Psoas muscle (tissue), 8 donors: ENCODE measurements at places on chromosomes 2 and 18. TPM values are rescaled to one million over a fixed set of nuclear protein-coding genes. Genes with fewer than 3 reads are reported as not detected.
A peak's percentile ranks its signal among the peaks of the same experiment; 100 is the strongest.

- no peak overlapping the region for H3K4me3 ChIP-seq
- H3K36me3 ChIP-seq, result no peaks in the 10 kb centered on the region
Observed at GRCh38 chr2:133411857-133412256, 156.4 kb downstream of the NCKAP5 start.

Gene DOK1
- polyA plus RNA-seq, result 2.0 TPM

DNA sequence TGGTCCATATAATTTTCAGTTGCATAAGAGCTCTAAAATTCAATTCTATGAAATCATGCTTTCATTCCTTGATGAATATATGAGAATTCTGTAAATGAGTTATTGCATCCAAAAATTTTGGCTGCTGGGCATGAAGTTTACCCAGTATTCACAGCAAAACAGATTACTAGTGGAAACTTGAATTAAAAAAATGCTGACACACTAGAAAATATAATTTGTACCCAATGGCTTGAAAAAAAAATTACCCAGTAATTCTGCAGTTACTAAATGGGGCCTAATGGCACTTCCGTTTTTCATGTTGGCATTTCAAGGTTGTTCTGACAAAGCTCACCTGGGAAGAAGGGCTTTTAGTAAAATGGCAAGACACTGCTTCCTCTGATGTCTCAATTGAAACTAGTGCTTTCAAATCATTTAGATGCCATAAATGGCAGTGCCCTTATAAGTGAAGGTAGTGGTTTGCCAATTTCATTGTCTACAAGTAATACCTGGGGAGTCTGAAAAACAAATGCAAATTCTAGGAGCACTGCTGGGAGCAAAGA, 343.6 kb downstream of the TDRD15 start:
- no peaks in the 10 kb centered on the region for H3K36me3 ChIP-seq
- DNase-seq, result no peak
- no peak overlapping the region for H3K27ac ChIP-seq
- H3K4me3 ChIP-seq, result no peak overlapping the region

Gene MLPH
- 1.4 TPM for polyA plus RNA-seq

DNA sequence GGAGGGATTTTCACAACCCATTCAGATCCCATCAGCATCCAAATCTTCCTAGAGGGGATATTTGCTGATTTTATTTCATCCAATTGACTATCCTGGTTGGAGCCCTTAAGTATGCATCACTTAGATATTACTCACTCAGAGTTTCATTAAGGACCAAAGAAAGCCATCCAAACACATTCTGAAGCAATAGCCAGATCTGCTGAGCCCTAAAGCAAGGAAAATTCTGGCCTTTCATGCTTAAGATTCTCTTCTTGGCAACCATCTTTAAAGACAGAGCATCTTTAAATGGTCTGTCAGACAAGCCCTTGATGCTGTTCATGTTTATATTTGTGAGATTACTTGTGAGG, 40.9 kb upstream of the C1D start:
- H3K4me3 ChIP-seq, result no peak overlapping the region
- no peaks in the 10 kb centered on the region for H3K36me3 ChIP-seq
- no peak for DNase-seq
- no peak overlapping the region for H3K27ac ChIP-seq

Gene MYO1B
- polyA plus RNA-seq, result 4.9 TPM

Gene ABHD1
- polyA plus RNA-seq, result 4.1 TPM

Gene ACTR1B
- polyA plus RNA-seq, result 47.6 TPM

DNA sequence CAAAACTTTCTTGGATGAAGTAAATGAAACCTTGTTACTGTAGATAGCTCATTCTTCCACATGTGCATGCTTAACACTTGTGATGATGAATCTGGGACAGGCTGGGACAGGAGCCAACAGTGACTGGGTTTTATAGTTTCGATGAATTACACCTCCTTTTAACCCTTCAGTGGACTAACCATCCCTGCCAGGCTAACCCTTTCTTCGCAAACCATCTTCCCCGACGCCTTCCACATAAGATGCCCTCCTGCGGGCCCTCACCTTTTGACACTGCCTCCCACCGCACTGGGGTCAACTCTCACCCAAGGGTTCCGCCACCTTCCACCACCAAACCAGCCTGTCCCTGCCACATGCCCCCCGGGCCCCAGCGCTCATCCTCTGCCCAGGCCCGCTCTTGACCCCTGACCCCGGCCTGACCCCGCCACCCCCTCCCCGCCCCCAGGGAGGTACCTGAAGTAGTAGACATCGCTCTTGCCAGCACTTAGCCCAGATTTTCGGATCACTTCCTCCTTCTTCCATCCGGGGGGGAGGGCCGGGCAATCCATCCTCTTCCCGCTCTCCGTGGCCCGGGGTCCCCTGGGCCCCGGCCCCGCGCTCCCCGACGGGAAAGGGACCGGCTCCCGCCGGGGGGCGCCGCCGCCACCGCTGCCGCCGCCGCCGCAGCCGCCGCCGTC, 764 bp downstream of the MBD2 start:
- peak overlapping the region; percentile 74 for H3K4me3 ChIP-seq
- H3K27ac ChIP-seq, result peak overlapping the region; percentile 62
- no peaks in the 10 kb centered on the region for H3K36me3 ChIP-seq
- H3K27me3 ChIP-seq, result no peaks in the 10 kb centered on the region
- peaks cover 19% of the 10 kb centered on the region for H3K4me1 ChIP-seq
- DNase-seq, result peak; percentile 66

- H3K27me3 ChIP-seq, result no peaks in the 10 kb centered on the region
- H3K36me3 ChIP-seq, result no peaks in the 10 kb centered on the region
- no peak for DNase-seq
- H3K4me3 ChIP-seq, result no peak overlapping the region
Observed at GRCh38 chr2:66794070-66794469, 359.1 kb downstream of the MEIS1 start.
